Activated naive CD4-positive, alpha-beta T cell treated with anti-CD3 and anti-CD28 coated beads, Interleukin-2, amount 50 U/mL, for 16 hours (primary cell): ENCODE measurements at places on chromosomes 11 and 22.
A peak's percentile ranks its signal among the peaks of the same experiment; 100 is the strongest.

DNA sequence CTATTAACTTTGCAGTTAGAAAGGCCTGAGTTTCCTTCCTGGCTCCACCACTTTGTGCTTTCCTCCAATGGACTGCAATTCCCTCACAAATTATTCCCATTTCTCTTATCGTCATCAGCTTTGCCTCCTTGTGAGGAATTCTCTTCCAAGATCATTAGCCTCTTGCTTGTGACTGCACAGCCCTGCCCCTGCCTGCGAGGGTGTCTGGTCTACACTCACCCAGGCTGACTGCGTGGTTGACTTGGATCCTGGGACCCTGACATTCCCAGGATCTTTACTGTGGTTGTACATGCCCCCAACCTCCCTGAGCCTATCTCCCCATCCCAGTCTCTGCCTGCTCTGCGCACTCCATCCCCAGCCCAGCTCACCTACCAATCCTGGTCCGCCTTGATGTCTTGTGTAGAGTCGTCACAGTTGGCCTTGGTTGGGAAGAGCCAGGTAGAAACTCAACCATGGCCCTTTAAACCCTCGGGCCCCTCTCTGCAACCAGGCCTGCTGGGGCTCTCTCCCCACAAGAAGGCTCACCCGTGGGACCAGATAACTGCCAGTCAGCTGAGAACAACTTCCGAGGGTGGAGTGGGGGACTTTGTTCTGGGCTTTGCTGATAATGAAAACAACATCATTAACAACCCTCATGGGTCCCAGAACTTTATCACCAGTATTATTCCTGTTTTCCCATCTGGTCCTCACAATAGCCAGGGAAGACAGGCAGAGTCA lies at the start of gene OR2AT4:
OR2AT4 (minus strand) TSS at position 421 of the 717 bp plus-strand sequence.
- no peak for DNase-seq

DNA sequence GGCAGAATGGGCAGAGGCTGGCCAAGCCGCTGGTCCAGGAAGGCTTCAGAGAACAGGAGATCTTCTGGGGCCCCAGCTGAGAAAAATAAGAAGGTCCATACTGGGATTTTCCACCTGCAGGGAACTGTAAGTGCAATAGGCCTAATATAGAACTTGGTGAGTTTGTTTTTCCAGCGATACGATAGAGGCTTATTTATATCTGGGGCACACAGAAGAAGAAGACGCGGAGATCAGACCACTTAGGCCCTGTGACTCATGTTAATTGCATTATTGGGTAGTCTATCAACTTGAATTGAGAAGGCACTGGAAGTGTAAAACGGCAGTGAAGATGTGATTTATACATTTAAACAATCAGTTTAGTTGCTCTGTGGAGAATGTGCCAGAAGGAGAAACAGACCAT lies 7.7 kb upstream of the SRSF8 start:
- no peak for DNase-seq

DNA sequence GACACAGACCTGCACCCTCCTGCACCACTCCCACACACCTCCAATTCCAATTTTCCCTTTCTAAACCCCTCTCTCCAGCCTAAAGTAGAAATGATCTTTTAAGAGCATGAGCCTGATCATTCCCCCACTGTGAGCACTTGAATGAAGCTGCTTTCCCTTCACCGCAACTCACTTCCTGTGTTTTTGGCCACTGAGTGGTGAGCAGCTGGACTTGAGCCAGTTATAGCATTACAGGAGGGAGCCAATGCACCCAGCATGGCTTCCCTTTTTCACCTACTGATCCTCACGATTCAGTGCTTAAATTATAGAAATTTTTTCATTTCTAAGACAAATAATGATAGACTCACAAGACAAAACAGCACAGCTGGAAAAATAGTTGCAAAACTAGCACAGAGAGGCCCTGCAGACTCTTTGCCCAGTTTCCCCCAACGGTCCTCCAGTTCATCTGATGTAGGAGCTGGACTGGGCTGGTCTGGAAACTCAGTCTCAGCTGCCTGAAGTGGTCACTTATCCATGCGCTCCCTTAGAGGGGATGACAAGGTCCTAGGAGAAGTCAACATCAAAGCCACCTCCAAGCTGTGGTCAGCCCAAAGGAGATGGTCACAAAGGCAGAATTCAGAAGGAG lies 9.7 kb upstream of the APOL4 start:
- DNase-seq, result no peak

GRCh38 chr11:115181538-115181937 lies 322.7 kb downstream of the CADM1 start:
- DNase-seq, result no peak

- DNase-seq, result no peak
Measured at GRCh38 chr22:39209756-39210155, 35.0 kb downstream of the PDGFB start.

GRCh38 chr11:135075740-135076139 lies 663.7 kb upstream of the B3GAT1 start:
- peak; percentile 54 for DNase-seq

DNA sequence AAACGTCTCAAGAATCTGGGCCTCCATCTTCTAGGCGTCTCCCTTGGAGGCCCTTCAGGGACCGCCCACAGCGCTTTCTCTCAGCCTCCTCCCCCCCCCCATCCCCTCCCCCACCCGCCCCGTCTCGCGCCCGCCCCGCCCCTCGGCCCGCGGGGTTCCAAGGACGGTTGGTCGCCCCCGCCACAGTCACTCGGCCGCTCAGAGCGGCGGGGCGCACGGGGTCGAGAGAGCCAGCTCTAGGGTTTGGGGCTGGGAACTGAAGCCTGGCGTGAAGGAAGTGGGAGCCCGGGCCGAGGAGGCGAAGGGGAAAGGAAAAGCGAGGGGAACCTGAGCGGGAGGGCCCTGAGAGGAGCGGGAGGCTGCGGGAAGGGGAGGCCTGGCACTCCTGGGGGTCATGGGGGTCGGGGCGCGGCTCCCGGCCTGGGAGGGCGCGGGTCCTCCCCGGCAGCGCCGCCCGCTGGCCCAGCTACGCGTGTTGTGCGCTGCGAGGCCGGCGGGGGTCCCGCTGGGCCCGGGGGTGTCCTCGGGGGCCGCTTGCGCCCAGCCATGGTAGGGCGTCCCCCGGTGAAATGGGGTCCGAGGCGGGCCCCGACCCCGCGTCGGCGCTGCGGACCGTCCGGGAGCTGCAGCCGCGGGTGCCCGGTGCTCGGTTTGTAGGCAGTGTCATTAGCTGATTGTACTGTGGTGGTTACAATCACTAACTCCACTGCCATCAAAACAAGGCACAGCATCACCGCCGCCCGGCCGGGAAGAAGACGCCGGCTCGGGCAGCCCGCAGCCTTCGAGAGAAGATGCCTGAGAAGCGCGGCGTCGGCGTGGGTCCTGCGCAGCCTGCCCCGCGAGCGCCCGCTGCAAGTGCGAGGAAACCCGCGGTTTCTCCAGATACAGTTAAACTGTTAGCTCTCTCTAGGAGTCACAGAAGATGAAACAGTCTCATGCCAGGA lies at the start of gene BTG4:
BTG4 (minus strand) TSS at position 91 of the 944 bp plus-strand sequence. CDS start 13,610 bp downstream, outside the sequence.
- DNase-seq, result peak; percentile 28

- DNase-seq, result no peak
Measured at GRCh38 chr11:85918910-85919794, 64.0 kb downstream of the CCDC83 start.

GRCh38 chr11:128411812-128412211 lies 175.5 kb downstream of the ETS1 start:
- DNase-seq, result no peak

DNA sequence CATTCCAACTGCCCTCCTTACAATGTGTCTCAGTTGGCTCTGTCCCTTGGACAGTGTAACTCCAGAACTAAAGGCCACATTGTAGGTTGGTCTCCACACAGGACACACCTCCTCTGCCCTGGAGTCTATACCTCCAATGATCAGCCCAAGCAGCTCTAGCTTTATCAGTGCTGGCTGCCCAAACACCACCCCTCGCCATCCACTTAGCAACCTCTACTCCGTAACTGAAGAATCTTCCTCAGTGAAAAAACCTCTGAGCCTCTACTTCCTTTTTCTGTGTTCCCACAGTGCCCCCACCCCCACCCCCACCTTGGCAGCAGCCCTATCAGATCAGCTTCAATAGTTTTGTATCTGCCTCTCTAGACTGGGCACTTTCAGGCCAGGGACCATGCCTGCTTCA lies 33.4 kb downstream of the SERPINH1 start:
- no peak for DNase-seq

GRCh38 chr11:82998697-82999096 lies 73.0 kb downstream of the RAB30 start:
- DNase-seq, result no peak

DNA sequence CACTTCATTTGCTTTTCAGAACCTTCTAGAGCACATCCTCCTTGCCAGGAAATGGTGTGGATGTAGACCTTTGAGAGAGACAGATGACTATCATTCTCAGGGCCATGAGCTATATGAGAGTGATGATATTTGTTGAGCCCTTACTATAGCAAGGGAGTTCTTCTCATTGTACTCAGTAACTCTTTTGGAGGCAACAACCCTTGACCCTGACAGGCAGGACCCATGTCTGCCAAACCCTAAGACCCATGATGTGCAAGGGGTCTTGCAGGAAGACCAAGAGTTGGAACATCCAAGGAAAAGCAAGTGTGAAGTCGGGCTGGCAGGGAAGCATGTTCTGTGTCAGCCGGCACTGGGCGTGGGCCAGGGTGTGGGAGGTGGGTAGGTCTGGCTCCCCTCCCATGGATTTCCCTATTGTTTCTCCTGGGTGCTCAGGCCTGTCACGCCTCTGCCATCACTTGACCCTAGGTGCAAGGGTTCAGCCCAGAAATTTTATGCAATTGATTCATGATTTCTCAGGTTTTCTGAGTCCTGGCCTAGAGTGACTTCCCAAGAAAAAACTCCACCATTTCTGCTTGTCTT lies 1.2 kb downstream of the FOLR3 start:
- no peak for DNase-seq

DNA sequence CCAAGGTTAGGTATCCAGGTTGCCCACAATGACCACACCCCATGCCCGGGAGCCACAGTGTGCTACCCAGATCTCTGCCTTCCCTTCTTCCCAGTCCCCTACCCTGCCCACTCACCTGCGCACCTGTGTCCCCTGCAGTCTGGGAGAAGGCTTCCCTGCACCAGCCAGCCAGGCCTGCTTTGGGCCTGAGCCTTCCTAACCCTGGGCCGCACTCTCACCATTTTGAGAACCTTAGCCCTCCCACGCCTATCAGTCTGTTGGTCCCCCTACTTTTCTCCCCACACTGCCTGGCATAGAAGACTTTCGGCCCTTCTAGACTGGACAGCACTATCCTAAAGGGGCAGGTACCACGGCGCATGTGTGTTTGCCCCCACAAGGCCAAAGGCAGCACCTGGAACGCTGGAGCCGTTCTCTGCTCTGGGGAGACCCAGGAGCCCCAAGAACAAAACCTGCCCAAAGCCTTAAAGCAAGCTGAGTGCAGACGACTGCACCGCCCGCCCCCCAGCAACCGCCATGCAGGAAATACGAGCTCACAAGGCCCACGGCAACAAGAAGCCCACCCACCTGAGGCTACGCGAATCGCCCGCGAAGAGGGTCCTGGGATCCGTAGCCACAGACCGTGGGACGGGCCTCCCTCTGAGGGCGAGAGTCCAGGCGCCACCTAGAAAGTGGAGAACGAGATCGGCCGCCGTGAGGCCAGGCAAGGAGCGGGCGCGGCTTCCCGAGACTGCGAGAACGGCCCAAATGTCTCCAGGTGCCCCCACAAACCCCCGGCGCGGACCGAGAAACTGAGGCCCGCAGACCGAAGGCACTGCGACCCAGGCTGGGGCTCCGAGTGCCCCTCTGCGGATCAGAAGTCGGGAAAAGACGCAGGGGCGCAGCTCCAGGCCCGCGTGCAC lies 546 bp downstream of the GNB1L start:
- DNase-seq, result peak; percentile 34

GRCh38 chr22:48451891-48452290 lies 1375.8 kb downstream of the BRD1 start:
- no peak for DNase-seq

DNA sequence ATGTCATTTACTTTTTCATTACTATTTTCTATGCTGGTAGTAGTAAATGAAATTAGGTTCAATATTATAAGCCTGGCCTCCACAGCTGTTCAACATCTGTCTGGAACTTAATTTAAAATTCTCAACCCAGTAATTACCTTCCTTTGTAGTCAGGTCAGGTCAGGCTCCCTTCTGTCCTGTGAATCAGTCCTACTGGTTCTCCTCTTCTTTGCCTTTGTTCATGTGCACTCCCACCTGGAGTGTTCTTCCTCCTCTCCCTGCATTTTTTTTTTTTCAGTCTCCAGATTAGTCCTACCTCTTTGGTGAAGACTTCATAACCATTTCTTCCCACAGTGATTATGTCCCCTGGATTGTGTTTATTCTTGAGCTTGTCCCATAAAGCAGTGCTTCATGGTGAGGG lies 67.9 kb downstream of the DKK3 start:
- DNase-seq, result no peak

DNA sequence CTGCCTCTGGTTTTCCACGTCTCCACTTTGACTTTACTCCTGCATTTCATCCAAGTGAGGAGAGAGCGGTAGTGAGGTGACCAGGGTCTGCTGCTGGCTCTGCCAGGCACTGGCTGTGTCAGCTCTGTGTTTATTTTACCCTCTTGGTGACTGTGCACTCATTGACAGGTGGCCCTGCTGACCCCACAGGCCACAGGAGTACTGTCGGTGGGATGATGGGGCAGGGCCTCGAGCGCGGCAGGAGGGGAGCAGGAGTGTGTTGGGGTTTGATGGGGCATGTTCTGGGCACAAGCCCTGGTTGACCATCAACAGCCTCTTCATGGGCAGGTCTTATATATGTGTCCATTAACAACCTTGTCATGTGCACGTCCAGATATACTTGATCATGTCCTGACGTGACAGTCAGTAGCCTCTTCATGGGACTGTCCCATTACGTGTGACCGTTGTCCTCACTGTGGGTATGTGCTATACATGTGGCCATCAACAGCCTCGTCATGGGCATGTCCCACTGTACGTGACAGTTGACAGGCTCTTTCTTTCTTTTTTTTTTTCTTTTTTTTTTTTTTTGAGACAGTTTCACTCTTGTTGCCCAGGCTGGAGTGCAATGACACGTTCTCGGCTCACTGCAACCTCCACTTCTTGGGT lies 31.4 kb upstream of the ACR start:
- no peak for DNase-seq

DNA sequence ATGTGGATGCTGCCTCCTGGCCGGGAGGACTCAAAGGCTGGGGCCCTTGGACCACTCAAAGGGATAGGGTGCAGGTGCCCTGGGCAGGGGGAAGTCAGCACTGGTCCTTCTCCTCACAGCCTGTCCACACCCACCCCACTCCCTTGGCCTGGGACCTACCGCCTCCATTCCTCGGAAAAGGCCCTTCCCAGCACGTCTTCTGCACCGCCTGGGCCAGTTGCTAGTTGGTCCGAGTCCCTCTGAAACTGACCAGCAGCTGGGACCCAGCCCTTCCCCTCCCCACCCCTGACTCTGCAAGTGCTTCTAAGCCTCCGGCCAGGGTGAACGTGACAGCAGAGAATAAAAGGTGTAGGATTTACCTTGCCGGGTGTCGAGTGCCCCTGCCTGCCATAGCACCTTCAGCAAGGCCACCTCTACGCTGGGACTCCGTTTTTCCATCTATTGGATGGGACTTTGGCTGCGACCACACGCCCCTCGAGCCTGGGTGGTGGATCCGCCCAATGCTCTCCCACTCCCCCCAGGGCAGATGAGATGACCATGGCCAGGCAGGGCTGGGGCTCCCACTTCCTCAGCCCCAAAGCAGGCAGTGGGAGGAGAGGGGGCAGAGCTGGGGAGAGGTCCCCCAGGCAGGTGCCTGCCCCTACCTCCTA lies 37.3 kb downstream of the OSBPL5 start:
- no peak for DNase-seq

- no peak for DNase-seq
Measured at GRCh38 chr22:48923996-48924395, 903.7 kb downstream of the BRD1 start.
